PC-3 (cell line): ENCODE measurements at places on chromosomes 12 and 14.

DNA sequence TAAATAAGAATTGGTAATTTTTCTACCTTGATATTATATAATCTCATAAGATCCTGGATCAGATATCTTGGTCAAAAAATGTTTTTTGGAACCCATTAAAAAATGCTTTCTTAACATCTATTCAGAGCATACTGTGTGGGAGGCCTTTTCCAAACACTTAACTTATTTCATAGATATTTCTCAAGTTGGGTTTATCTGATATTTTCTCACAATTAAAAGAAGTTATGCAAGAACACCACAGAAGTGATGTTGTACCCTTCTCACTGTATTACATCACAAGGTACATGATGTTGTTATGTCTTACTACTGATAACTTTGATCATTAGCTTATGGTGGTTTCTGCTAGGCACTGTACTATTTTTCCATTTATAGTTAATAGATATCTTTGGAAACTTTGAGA lies 23.4 kb upstream of the PRPF39 start:
- no peak for DNase-seq

DNA sequence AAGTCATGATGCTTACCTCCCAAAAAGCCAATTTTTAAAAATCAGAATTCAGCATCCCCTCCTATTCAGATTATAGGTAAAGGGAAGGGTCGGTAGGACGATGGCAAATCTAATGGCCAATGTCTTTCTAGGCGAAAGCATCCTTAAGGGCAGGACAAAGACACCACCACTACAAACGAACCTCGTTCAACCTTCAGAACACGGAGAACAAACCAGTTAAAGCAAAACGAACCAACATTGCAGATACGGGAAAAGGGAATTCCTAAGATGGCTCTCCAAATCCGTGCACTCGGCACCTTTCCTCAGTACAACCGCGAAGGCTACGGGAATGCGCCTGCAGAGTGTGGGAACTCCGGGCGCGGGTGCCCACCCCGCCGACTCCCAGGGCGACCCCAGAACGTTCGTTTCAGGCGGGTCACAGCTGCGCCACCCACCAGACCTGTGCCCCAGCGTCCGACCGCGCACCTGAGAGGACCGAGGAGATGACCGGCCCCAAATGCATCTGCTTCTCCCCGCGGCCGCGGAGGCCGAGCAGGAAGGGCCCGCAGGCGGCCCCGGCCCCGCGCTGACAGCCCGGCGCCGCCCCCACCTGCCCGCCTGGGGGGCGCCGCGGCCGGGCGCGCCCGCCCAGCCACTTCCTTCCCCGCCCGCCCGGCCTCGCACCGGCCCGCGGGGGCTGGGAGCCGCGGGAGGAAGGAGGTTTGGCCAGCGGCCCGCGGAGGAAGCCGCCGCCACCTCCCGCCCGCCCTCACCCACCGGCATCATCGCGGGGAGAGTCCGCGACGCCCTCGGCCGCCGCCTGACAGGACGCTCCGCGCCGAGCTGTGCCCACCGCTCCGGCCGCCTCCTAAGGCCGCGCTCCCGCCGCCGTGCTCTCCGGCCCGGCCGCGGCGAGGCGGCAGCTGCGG lies 578 bp downstream of the PPP1R13B start:
- DNase-seq = peak; percentile 45

DNA sequence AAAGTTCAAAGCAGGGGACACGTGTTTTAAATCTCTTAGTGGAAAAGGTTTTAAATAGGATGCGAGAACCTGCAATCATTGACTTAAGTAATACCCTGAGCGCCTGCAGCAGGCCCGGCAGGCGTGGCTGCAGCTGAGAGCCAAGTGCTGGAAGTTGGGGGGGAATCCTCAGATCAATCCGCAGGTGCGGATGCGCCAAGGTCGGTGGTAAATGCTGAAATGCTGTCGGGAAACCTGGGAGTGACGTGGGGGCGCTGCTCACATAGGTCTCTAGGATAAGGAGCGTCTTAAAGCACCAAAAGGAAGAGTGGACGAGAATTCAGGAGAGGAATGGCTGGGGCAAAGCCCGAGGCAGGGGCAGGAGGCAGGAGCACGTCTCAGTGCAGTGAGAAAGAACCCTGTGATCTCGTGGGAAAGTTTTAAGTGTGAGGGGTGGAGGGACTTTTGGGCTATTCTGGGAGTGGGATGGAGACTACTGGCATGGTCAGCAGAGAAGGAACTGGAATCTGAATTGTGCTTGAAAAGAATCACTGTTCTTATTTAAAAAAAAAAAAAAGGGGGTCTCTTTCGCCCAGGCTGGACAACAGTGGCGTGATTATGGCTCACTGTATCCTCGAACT lies 883 bp upstream of the CDCA4 start:
- peak; percentile 21 for DNase-seq

GRCh38 chr14:104359969-104360442 lies 219.6 kb upstream of the C14orf180 start:
- no peak for DNase-seq

- no peak for DNase-seq
These were observed 66.5 kb downstream of the C2CD5 start for GRCh38 chr12:22477894-22478287.

GRCh38 chr12:47393403-47393790 lies 312.4 kb downstream of the RPAP3 start:
- no peak for DNase-seq

- DNase-seq = no peak
These were observed 133.5 kb downstream of the CPNE8 start for GRCh38 chr12:38771871-38772270.

- no peak for DNase-seq
These were observed 1102.3 kb upstream of the SEL1L start for GRCh38 chr14:82635915-82636314.

DNA sequence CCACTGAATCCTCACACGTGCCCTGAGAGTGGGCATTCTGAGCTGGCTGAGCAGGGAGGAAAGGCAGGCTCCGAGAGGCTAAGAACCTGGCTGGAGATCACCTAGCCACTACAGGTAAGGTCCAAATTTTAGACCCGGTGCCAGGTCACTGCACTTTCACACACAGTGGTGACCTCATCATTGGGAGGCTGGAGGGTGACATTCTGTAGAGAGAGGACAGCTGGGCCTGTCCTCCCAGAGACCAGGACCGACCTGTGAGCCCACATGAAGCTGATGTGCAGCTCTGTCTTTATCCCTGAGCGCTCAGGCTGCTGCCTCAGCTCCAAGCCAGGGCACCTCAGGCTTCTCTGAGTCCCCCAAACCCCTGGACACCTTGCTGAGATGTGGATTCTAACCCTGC lies 4.1 kb downstream of the TTC7B start:
- DNase-seq = no peak

DNA sequence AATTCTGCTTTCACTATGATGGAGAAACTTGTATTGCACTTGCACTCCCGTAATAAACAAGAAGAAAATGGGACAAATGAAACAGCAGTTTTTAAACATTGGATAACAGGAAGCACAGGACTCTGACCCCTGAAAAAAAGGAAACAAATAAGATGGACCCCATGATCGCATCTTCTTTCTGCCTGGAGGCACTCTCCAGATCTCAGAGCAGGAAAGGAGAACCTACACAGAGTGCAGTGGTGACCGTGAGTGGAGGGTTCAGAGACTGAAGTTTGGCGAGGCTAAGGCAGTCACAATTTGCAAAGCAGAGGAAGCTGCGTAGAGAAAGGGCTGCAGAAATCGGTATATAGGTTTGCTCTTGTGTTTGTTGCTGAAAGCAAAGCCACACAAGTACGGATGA lies 6.1 kb upstream of the FGF6 start:
- no peak for DNase-seq

DNA sequence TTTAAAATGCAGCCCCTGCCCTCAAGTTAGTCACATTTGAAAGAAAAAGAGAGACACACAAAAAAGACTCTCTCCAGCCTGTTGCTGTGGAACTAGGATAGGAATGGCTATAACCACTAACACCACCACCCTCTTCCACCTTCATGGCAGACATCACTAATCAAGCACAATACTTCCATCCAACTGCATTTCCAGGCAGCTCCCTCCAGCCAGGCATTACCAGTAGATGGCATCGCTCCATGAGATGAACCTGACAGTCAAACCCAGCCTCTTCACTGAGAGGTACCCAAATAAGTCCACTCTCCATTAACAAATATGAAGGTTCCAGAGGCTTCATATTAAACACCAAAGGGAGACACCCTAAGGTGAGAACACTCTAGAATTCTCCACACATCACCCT lies 24.4 kb downstream of the SLC8B1 start:
- DNase-seq = peak; percentile 51

DNA sequence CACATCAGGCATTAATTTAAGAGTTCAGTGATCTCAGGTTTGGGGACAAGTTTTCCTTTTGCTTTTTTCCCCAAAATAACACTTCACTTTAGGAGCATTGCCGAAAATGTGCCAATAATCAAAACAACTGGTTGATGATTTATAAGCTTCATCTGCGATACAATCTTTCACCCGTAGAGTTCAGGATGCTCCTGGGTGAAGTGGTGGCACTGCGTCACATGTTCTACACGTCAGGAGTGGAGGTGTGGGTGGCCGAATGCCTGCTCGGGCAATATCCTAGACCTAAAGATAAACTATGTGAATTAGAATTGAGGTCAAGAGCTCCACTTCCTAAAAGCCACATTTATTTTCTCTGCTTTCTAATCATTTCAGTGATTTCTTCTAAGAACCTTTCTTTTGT lies 70.9 kb upstream of the DICER1 start:
- no peak for DNase-seq

DNA sequence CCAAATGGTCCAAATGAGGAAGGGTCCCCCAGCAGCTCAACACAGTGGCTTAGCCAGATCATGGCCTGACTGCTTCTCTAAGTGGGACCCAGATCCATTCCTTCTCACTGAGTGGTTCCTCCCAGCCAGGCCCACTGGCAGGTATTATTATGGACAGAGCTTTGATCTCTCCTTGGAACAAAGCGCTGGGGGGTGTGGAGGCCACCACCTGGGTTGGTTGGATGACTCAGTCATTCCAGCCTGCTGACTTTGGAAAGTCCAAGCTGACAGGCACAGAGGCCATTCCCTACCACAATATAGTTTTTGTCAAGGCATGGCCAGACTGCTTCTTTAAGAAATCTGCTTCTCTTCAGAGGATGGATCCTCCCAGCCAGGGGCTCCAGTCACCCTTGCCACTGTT lies 341.1 kb downstream of the BTG1 start:
- DNase-seq = peak; percentile 39

DNA sequence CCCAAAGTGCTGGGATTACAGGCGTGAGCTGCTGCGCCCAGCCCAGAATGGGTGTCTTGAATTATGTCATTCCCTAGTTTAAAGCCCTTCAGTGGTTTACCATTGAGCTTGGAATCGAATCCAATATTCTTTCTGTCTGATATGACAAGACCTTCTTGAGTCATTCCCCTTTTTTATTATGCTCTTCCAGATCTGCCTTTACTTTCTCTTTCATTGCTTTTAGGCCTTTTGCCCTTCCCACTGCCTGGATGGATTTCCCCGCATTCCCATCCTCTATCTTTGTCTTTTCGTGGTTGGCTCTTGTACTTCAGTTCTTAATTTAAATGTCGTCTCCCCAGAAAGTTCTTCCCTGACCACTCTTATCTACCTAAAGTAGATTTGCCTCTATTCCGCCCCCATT lies 1.6 kb downstream of the TRAFD1 start:
- DNase-seq = no peak

- no peak for DNase-seq
These were observed 11.0 kb upstream of the MGP start for GRCh38 chr12:14896521-14897169.

DNA sequence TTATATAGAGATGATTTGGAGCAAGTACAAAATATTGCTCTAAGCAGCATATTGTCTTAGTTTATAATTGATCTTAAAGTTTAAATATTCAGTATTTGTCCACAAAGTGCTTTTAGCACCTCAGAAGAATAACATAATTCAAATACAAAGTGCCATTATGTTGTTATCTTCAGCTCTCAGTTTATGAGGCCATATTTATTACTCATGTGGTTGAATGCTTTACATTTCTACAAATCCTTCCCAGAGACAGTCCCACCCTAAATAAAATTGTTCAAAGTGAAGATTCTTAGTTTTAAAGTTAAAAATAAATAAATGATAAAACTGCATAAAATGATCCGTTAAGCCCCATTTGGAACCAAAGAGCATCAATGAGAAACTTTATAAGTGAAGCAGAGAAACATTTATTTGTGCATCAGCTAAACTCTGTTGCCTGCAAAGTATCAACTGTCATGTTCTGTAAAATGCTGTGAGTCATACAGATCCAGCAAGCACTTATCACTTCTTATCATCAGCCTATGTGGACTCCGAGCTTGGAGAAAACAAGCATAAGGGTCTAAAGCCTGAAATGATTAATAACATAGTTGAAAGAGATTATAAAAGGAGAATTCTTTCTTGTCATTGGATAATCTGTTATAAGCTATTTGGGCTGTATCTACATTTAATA lies 218.9 kb downstream of the ADAMTS20 start:
- peak; percentile 37 for DNase-seq

DNA sequence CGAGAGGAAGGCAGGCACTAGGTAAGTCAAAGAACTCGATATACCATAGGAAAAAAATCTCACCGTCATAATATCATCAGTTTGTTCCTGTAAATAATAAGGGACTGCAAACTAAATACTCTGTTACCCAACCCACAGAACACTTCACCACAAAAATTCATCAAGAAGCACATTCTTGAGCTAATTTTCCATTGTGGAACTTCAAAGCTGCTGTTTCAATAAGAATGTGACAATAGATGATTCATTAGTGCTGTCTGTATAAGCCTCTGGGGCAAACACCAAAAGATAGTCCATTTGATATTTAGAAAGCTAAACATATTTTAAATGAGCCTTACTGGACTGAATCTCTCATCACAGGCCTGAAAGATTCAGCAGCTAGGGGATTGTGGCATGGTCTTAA lies 219.4 kb downstream of the KSR2 start:
- DNase-seq = no peak

DNA sequence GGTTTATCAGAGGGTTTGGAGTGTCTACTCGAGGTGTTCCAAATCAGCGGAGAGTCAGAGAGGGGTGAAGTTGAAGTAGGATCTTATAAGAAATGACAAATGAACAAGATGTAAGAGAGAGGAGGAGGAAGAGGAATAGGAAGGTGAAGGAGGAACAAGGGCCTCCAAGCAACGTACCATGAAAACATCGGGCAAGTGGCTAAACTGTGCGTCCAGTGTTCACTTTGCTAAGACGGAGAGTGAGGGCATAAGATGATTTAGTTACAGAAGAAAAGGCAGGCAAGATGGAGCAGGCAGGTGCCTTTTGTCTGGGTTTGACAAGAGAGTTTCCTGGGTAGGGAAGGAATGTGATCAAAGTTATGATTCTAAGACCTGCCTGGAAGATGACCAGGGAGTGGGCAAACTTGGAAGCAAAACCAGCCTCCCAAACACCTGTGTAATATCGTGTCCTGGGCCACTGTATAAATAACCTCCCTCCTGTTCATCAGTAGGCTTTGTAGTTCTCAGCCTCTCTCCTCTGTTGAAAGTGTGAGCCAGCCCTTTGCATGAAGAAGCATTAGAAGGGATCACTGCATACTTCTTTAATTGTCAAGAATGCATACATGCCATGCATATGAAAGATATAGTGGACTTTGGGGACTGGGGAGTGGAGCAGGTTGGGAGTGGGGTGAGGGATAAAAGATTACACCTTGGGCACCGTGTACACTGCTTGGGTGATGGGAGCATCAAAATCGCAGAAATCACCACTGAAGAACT lies 111.4 kb downstream of the ZFP36L1 start:
- no peak for DNase-seq
